ENCODE measurements at places on chromosomes 5 and 9.

DNA sequence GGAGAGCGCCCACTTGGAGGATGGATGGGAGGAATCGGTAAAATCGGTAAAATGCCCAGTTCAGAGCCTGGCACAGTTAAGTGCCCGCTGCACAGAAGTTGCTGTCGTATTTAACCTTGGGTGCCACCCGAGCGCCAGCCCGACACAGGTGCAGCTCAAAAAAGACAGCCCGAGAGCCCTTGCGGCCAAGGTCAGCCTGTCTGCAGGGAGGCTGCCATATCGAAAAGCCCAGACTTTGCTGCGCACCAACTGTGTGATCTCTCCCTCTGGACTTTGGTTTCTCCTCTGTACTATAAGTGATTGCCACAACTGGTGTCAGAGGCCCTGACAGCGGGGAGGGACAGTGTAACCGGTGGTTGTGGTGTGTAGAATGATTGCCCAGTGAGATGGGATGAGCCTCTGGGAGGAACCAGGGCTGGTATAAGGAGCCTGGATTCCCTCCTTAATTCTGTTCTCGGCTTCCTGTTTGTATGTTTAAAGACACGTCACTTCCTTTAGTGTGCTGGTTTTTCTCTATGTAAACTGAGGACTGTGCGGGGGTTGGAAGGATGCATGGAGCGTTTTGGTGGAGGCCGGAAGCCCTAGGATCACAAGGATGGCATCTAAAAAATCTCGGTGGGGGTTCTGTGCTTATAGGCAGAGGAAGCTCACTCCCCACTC, 792 bp downstream of the NTMT1 start:
- DNase-seq = no peak

DNA sequence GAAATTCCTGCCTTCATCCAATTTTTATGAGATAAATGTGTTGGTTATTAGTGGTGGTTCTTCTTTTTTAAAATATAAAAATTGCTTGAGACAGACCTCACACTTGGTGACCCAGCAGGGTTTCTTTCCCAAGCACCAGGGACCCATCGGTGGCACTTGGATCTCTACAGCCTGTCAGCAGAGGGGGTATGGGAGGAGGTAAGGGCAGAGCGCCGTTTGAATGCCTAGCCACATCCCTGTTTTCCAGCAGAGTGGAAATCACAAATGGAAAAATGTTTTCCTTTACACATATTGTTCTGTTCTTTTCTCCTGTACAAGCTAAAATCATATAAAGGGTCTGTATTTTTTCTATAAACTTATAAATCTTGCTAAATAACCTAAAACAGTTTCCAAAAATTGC, 248.0 kb downstream of the NR3C1 start:
- no peak for DNase-seq

DNA sequence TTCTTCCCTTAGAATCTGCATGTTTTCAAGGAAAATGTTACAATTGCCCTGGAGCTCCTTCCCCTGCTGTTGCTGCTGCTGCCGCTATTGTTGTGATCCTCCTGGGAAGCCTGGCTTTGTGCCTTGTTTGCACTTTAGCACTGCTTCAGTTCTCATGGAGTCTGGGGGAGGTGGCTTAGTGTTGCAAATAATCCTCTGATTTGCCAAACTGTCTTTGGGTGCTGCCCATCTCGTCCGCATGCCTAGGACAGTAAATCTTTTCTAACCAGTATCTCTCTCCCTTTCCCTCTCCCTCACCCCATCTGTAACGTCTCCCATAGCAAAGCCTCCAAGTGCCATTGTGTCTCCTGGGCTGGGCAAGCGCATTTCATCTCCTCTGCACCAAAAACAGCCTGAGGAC, 30.3 kb downstream of the FAM240B start:
- no peak for DNase-seq

DNA sequence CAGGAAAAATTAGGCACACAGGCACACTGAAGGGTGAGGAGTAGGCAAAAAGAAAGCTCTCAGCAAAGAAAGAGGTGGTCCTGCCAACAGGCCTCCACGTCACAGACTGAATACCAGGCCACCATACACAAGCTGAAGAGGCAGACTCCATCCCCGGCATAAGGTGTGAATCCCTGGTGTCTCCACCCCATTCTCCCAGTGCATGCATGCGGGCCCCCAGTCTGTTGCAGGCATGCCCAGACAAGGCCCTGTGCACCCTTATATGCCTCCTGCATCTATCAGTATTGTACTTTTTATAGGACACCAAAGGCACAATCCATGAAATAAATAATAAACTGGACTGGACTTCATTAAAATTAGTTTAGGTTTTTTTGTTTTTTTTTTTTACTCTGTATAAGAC, 73.1 kb downstream of the RGMB start:
- no peak for DNase-seq

- DNase-seq = no peak
Measured at GRCh38 chr5:67244345-67244793, 47.8 kb upstream of the CD180 start.

GRCh38 chr9:68898781-68899439, 115.0 kb downstream of the PRKACG start:
- no peak for DNase-seq

DNA sequence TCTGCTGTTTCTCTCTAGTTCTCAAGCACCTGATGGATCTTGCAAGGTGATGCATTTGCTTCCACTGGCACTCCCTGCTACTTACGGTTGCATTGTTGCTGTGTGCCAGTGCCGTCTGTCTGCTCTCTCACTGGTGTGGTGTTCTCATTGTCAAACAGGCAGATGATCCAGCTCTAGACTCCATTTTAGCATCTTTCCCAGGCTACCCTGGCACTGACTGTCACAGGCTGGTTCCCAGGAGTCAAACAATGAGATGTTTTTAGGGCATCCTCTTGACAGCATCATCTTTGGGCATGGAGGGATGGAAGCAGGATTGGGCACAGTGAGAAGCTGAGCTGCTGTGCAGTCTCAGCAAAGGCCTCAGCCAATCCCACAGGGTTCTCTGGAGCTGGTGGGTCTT, 12.9 kb downstream of the MTRR start:
- DNase-seq = no peak

- DNase-seq = no peak
Measured at GRCh38 chr5:116225281-116225922, 140.6 kb downstream of the COMMD10 start.

GRCh38 chr5:95317085-95317484, 32.2 kb upstream of the MCTP1 start:
- DNase-seq = no peak
